Stimulated activated CD4-positive, alpha-beta T cell treated with anti-CD3 and anti-CD28 coated beads, Interleukin-15, amount 100 ng/mL, for 1 hour (primary cell): ENCODE measurements at places on chromosomes 6 and 20.
A peak's percentile ranks its signal among the peaks of the same experiment; 100 is the strongest.

- DNase-seq, result no peak
These were observed 42.6 kb upstream of the SPDEF start for GRCh38 chr6:34598712-34599111.

DNA sequence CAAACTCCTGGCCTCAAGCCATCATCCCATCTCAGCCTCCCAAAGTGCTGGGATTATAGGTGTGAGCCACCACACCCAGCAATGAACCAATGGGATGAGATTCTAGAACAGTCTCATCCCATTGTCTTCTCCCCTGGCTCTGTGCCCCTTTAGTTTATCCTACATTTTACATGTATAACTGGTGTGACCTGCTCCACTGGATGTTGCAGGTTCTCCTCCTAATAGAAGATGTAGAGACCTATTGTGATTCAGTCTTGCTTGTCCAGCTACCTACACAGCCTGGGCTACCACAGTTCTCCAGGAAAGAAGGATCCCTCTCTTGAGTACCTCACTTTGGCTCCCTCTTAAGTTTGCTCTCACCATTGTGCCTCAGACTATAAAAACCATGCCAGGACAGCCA lies 2.0 kb upstream of the FKBPL start:
- no peak for DNase-seq

DNA sequence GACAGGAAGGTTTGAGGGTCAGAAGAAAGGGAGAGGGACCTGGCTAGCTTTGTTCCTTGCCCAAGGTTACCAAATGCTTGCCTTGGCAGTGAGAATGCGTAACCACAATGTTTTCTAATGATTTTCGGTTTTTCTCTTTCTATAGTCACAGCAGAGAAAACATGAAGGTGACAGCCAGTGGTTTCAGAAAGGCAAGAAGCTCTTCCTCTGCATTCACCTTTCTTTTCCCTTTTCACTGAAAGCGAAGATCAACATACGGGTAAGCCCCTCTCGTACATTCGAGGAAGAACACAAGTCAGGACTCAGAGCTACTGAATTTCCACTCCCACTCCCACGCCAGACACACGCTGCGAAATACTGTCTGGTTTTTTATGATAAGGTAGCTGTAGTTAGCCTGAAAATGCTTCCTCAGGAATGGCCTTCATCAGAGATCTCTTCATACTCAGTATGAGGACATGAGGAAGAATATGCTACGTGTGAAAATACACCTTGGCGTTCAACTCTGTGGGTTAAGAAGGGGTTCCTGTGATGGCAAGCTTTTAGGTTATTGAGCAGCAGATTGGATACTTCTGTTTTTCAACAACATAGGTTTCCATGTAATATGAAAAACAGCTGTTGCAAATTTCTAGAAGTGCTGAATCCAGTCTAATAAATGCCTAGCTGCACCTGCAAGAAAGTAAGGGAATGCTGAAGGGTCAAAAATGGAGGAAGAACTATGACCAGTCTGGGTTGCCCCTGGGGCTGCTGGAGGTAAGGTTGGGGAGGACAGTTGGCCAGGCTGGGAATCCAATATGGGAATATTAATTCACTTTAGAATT lies 7.4 kb upstream of the CD83 start:
- no peak for DNase-seq

DNA sequence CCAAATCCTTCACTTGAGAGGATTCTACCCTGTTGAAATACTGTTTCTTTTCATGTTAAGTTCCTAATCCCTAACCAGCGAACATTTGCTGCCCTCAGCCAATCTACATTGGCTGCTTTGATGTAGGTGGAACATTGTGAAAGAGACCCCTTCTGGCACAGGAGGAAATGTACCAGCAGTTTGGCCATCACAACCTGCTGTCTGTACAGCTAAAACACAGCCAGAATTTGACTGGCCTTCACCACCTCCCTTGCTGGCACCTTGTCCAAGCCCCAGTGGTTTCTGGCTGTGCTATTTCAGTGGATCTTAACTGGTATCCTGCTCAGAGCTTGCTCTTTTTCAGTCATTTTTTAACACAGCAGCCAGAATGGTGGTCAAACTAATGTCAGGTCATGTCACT lies 202.1 kb upstream of the EPHA7 start:
- DNase-seq, result no peak

- no peak for DNase-seq
These were observed 49.4 kb upstream of the CARMIL1 start for GRCh38 chr6:25229671-25230321.

GRCh38 chr6:57267586-57268293 lies 45.6 kb upstream of the RAB23 start:
- no peak for DNase-seq

DNA sequence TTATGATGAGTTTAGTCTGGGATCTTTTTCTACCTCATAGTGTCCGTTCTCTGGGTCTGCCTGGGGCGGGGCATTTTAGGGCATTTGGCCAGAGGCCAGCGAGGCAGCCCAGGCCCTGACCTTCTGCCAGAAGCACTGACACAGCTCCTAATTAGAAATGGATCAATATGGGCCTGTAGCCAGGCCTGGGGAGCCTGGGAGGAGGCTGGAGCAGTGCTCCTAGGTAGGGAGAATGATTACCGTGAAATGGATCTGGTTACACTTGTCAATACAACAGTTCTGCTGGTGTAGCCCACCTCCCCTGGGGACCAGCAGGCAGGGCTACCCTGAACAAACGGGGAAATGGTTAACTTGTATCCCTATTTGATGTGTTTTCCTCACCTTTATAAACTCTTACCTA lies 23.0 kb downstream of the RALY start:
- no peak for DNase-seq

DNA sequence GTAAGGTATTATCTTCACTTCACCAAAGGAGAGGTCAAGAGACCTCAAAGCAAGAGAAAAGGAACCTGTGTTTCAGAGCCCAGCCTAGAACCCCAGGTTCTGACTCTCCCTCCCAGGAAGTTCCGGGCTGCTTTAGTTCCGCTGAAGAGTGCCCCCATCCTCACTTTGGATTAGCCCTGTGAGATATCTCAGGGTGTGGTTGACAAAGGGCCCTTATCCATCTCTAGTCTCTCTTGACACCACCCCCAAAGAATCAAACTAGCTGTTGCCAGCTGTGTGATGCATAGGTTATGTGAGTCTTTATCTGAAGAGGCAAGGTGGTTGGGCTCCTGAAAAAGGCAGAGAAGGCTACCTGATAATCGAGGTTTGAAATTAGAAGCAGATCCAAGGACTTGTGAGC lies 20.6 kb downstream of the BRPF3 start:
- no peak for DNase-seq

- no peak for DNase-seq
These were observed at the start of gene MC3R for GRCh38 chr20:56247954-56248782. TSS of gene MC3R (plus strand) at chr20:56248732. CDS start at chr20:56248844, 112 bp downstream.

DNA sequence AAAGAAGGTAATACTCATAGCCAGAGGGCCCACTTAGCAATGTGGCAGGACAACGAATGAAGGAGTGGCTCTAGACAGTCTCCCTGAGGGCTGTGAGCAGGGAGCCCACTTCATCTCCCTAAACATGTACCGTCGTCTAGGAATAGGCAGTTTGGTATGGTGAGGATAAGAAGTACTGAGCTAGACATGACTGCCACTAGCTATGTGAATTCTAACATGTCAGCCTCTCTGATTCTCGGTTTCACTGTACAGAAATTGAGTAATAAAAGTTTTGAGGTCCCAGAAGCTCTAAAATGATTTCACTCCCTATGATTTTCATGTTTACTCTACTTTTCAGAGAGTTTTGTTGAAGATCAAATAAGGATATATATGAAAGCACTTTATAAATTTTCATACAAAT lies 107.1 kb downstream of the AHI1 start:
- no peak for DNase-seq

GRCh38 chr20:32743237-32744112 lies at the start of gene COMMD7:
TSS of gene COMMD7 (minus strand) at chr20:32743467. CDS start at chr20:32743391, 76 bp downstream.
- DNase-seq, result peak; percentile 50

GRCh38 chr6:79797912-79798311 lies 149.4 kb downstream of the ELOVL4 start:
- no peak for DNase-seq

- no peak for DNase-seq
These were observed 81.0 kb downstream of the EDN1 start for GRCh38 chr6:12371151-12371550.

- DNase-seq, result peak; percentile 3
These were observed 8.0 kb upstream of the SLC17A3 start for GRCh38 chr6:25882051-25882496.

GRCh38 chr6:36443471-36444428 lies 950 bp downstream of the KCTD20 start:
- DNase-seq, result no peak

GRCh38 chr6:106005954-106006353 lies 80.2 kb upstream of the PRDM1 start:
- DNase-seq, result no peak

DNA sequence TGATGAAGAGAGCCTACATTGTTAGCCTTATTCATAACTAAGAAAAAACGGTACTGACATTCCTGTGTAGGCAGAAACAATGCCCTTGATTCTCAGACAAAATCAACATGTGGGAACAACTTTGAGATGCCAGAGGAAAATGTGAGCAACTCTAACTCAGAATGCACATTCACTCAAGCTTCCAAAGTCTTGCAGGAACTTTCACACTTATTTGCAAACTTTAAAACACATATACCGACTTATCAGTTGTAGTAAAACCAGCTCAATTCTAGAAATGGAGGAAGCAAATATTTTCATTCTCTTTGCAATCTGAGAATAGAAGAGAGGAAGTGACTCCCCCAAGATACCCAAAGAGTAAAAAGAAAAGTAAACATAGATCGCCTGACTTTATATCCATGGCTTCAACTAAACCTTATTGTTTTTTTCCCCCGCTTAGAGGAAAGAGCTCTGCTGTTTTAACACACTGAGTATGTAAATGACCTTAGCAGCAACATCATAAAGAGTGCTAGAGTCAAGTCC lies 117.6 kb downstream of the EPB41L2 start:
- no peak for DNase-seq

DNA sequence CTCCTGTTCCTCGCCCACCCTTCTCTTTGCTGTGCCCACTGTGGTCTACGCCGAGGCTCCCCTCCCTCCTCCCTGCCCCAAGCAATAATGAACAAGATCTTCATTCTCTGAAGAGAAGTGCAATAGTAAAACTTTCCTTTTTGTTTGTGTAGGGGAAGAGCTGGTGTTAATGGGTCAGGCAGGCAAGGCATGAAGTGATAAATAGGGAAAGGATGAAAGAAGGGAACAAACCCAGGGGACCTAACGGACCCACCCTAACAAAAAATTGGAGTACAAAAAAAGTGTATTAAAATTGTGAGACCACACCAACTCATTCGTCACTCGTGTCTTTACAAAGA lies 66.9 kb downstream of the ZBTB2 start:
- DNase-seq, result no peak

- DNase-seq, result no peak
These were observed 128.3 kb downstream of the DST start for GRCh38 chr6:56514395-56514794.

DNA sequence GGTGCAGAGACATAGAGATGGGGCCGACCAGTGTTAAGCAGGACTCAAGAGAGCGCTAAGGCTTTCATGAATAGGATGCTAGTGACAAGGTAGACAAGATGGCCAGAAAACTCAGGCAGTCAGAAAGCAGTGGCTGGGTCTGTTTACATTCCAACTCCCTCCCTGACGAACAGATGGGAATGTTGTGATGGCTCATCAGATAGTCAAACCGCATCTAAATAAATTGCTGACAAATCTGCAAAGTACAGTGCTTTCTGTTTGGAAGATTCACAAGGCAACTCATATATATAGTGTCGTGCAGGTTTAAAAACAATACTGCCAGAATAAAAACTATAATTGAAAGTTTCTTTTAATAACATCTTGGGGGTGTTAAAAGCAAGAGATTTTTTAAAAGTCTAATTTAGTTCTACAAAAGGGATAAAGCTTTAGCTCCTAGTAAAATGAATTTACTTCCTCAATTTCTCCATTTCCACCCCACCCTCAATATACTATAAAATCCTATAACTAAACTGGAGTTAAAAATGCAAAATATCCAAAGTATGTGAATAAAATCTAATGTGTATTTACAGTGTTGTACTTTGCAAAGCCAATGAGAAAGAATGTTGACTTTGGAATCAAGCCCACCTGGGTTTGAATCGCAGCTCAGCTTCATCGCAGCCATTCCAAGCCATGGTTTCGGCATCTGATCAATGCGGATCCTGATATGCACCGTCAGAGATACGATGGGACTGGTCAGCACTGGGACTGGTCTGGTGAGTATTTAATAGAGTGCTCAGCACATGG lies 247.3 kb upstream of the PDE10A start:
- DNase-seq, result no peak

DNA sequence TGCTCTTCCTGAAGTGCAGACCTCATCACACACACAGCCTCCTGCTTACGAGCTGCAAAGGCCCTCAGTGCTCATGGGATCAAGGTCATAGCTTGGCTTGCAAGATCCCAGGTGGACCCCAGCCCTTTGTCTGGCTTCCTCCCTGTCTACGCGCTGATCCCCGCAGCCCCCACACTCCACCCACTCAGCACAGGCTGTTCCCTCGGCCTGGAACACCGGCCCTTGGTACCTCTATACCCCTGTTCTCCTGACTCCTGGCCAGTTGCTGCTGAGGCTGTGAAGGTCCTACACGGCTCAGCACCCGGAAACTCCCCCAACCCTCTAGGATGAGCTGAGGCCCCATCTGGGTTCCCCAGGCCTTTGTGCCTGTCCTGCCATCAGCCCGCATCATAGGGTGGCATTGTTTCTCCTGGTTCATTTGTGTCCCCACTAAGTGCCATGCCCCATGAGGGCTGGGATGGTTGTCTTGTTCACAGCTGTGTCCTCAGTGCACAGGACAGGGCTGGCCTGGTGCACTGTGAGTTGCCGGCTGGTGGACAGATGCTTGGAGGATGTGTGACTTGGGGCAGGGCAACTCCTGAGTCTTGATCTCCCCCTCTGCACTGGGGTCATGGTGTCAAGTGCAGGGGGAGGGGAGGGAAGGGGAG lies 57.0 kb downstream of the ADNP start:
- DNase-seq, result no peak

DNA sequence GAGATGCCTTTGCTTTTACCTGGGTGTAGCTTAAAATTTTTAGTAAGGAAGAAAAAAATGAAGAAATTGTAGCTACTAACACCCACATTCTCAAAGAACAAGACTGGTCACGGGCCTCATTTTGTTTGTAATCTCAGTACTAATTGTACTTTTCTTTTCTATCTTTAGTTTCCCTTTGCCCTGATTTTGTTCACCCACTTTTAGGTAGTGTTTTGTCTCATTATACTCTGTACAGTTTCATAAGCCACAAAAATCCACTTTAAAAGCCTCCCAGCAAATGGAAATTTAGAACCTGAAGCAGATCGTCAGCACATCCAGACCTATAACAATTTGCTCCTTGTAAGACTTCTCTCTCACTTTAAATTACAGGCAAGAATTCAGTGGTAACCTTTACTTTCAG lies 43.3 kb downstream of the TP53INP2 start:
- DNase-seq, result no peak

GRCh38 chr6:111201244-111201554 lies 113.9 kb downstream of the SLC16A10 start:
- no peak for DNase-seq

GRCh38 chr6:144316862-144317195 lies 31.7 kb downstream of the UTRN start:
- no peak for DNase-seq

- DNase-seq, result no peak
These were observed 124.3 kb downstream of the CDKAL1 start for GRCh38 chr6:20658516-20658915.

- DNase-seq, result no peak
These were observed 80.3 kb downstream of the DTNBP1 start for GRCh38 chr6:15582499-15582898.

GRCh38 chr6:18352842-18353241 lies 34.3 kb upstream of the RNF144B start:
- no peak for DNase-seq
